ENCODE measurements at places on chromosomes 5 and 9.

- DNase-seq = no peak
Observed at GRCh38 chr9:128946571-128947276, 679 bp downstream of the DOLK start.

- no peak for DNase-seq
Observed at GRCh38 chr9:77756449-77756848, 108.3 kb upstream of the GNA14 start.

GRCh38 chr5:39941416-39941815 is 516.6 kb upstream of the DAB2 start:
- no peak for DNase-seq

DNA sequence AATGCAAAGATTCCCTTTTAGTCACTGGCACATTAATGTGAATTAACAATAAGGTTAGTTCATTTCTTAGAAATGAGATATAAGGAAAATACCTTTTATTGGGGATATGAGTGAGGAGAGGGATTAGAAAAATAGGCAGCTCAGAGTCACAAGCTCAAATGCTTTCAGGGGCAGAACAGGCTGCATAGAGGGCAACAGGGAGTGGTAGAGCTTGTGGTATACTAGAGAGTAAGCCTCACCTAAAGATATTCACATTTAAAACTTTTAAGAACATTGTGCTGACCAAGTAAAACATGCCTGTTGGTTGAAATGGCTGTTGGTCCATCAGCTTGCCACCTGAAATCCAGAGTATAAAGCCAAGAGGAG is 34.7 kb downstream of the ZNF474 start:
- no peak for DNase-seq

GRCh38 chr9:98742325-98743280 is 33.9 kb upstream of the GABBR2 start:
- DNase-seq = no peak

DNA sequence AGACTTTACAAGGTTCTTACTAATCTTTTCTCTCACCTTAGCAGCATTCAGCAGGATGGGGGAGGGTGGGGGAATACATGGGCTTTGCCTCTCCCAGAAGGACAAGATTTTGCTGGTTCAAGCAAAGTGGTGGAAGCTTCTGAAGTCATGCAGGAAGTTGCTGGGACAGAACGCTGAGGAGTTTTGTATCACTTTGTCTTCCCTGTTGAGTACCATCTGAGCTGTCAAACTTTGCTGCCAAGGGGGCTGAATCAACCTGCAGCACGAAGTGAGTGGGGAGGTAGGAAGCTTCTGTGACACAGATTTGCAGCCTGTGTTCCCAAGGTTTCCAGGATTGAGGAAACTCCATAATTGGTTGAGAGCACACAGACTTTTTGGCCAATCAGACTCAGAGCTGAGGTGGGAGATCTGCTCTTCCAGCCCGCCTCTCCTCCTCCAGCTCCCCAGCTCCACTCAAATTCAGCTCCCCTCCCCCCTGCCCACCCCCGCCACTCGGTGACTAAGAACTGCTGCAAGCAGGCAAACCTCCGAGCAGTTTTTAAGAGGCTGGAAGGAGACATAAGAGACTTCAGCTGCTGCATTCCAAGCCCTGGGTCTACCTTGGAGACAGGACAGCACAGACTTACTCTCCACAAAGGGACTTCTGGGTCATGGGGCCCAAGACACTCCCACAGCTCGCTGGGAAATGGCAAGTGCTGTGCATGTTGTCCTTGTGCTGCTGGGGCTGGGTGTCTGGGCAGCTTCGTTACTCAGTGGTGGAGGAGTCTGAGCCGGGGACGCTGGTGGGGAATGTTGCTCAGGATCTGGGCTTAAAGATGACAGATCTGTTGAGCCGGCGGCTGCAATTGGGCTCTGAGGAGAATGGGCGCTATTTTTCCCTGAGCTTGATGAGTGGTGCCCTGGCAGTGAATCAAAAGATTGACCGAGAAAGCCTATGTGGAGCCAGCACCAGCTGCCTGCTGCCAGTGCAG is at the start of gene PCDHGC5:
Gene PCDHGC5, plus strand, starts transcription at position 491 of the 971 bp plus-strand sequence. Its CDS starts 160 bp downstream, at position 651.
- DNase-seq = no peak
